Stimulated activated CD8-positive, alpha-beta memory T cell treated with anti-CD3 and anti-CD28 coated beads, Interleukin-7, amount 100 ng/mL, for 1 hour (primary cell): ENCODE measurements at places on chromosomes 1 and 21.

DNA sequence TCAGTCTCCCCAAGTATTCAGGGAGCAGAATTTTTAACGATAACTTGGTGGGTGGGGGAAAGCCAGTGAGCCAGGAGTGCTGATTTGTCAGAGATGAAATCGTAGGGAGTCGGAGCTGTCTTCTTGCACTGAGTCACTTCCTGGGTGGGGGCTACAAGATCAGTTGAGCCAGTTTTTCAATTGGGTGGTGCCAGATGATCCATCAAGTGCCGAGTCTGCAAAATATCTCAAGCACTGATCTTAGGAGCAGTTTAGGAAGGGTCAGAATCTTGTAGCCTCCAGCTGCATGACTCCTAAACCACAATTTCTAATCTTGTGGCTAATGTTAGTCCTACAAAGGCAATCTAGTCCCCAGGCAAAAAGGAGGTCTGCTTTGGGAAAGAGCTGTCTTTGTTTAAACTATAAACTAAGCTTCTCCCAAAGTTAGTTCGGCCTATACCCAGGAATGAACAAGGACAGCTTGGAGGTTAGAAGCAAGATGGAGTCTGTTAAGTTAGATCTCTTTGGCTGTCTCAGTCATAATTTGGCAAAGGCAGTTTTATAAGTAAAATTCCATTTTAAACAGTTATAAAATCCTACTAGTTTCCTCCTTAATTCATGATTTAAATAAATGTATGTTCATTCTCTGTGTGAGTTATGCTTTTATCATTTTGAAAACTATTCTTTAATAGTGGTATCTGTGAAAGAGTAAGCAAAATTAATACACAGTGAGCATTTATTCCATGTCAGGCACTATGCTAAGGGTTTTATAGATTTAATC lies 51.7 kb downstream of the SLC16A1 start:
- no peak for DNase-seq

DNA sequence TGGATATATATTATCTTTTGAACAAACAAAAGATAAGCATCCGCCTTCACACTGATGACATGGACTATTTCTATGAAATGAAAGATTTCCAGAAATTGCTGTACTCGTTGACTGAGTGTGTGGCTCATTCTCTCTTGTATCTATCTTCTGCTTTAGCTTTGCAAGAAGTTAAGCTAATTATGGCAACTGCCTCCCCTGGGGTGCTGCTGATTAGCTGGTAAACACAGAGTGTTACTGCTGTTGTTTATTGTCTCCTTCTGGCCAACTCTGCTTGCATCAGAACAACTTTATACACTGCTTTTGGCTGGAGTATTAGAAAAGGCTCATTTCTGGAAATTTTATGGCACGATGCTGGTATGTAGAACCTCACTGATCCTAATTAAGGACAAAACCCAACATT lies 95.6 kb upstream of the SNX7 start:
- no peak for DNase-seq

- DNase-seq, result no peak
These were observed 163.8 kb downstream of the COL24A1 start for GRCh38 chr1:85992791-85993190.

- no peak for DNase-seq
These were observed 11.7 kb downstream of the EIF2D start for GRCh38 chr1:206600527-206600926.

DNA sequence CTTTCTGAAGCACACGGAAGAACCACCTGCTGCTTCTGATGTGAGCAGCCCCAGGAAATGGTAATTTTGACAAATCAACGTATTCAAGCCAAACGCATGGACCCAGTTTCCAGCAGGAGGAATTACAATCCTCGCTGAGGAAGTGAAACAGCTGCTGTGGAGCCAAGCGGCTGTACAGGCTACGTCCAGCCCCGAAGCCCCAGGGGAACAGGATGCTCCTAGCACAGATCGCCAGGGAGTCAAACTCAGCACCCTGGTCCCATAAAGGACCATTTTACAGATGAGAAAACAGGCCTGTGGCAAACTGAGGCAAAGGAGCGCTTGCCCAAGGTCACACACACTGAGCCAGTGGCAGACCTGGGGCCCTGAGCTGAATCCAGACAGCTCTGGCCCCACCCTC lies 108.0 kb downstream of the PTPRU start:
- no peak for DNase-seq

GRCh38 chr1:3772715-3773571 lies at the start of gene SMIM1:
TSS of gene SMIM1 (plus strand) at chr1:3772749. CDS start at chr1:3775374, 2,625 bp downstream.
- no peak for DNase-seq

- DNase-seq, result no peak
These were observed 526 bp upstream of the SLC25A24 start for GRCh38 chr1:108200687-108201051.

GRCh38 chr1:13797397-13797796 lies 97.4 kb downstream of the PRDM2 start:
- no peak for DNase-seq

DNA sequence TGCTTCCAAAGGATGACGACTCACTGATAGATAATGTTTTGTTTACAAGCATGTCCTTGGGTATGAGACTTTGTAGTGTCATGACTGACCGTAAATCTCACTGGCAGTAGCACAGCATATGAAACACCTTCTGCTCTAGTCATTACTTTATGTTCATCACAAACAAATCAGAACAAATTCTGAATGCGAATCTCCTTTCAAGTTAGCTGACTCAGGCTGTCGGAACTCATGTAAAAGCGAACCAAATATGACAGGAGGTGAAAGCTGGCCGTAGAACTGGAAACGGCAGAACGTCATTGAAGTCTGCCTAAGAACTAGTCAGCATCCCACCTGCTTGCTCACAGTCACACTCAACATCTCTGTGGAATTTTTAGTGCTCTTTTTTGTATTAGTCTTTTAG lies 143.9 kb downstream of the RGS7 start:
- no peak for DNase-seq

GRCh38 chr1:116983678-116984077 lies 17.9 kb upstream of the CD101 start:
- no peak for DNase-seq

GRCh38 chr1:43750083-43750482 lies 42.7 kb downstream of the ST3GAL3 start:
- no peak for DNase-seq

GRCh38 chr1:31795801-31796621 lies 19.8 kb downstream of the SPOCD1 start:
- no peak for DNase-seq

DNA sequence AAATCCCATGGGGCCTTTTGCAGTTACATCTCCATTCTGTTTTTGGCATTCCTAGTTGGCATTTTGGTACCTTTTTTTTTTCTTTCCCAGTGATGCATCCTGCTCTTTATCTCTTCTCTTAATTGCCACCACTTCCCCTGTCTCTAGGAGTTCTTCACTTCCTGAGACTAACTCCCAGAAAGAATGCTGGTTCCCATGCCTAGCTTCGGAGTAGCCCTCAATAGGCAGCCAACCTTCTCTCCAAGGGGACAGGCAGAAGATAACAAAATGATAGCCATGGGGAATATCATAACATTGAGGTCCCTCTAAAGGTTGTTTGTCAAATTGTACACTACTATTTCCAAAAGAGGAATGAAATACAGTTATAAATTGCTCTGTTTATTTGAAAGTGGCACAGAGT lies 150.6 kb upstream of the UBE2U start:
- no peak for DNase-seq

GRCh38 chr1:24742090-24742938 lies 2.9 kb upstream of the CLIC4 start:
- no peak for DNase-seq

DNA sequence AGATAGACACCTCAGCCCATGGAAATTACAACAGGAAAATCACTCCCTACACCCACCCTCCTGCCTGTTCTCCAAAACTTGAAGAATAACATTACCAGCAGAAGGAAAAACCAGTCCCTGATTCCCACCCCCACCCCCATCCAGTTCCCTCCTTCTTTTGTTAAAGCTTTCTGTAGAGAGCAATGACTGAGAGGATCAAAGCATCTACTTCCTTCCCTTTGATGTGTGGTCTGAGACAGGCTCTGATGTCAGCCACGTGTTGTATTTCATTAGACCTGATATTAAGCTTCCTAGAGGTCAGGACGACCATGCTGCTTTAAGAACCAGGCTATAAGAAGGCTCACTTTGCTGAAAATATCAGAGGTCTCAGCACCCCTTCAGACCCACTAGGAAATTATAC lies 73.9 kb upstream of the HAO2 start:
- DNase-seq, result no peak

GRCh38 chr1:159594625-159595405 lies 7.2 kb downstream of the APCS start:
- DNase-seq, result no peak

- DNase-seq, result no peak
These were observed 283.9 kb downstream of the DPYD start for GRCh38 chr1:97636941-97637340.

GRCh38 chr1:119637710-119638109 lies 10.4 kb downstream of the ZNF697 start:
- DNase-seq, result no peak

GRCh38 chr1:243730487-243731150 lies 119.4 kb downstream of the AKT3 start:
- no peak for DNase-seq
